Heart left ventricle (tissue), 16 donors: ENCODE measurements at places on chromosomes 11 and 22. TPM values are rescaled to one million over a fixed set of nuclear protein-coding genes. Genes with fewer than 3 reads are reported as not detected.

The CCDC34 gene
- polyA plus RNA-seq: 3.0 TPM

The FOLR3 gene
- not detected for polyA plus RNA-seq

GRCh38 chr11:9765320-9766101 lies 101.6 kb downstream of the SWAP70 start:
- H3K4me3 ChIP-seq: no peak overlapping the region
- H3K27ac ChIP-seq: peak overlapping the region; percentile 62
- H3K4me1 ChIP-seq: peaks cover 17% of the 10 kb centered on the region
- no peaks in the 10 kb centered on the region for H3K27me3 ChIP-seq
- H3K36me3 ChIP-seq: no peaks in the 10 kb centered on the region

DNA sequence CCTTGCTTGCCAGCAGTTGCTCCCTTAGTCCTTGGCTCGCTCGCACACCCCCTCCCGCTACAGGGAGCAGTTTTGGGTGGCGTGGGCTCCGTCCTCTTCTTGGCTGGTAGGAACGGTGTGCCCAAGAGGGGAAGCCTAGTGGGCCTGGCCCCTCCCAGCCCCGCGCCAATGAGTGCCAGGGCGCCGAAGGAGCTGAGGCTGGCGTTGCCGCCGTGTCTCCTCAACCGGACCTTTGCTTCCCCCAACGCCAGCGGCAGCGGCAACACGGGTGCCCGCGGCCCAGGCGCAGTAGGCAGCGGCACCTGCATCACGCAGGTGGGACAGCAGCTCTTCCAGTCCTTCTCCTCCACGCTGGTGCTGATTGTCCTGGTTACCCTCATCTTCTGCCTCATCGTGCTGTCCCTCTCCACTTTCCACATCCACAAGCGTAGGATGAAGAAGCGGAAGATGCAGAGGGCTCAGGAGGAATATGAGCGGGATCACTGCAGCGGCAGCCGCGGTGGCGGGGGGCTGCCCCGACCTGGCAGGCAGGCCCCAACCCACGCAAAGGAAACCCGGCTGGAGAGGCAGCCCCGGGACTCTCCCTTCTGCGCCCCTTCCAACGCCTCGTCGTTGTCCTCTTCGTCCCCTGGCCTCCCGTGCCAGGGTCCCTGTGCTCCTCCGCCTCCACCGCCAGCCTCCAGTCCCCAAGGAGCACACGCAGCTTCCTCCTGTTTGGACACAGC lies 1.6 kb downstream of the C11orf87 start:
- no peak for DNase-seq
- peaks cover 18% of the 10 kb centered on the region for H3K27me3 ChIP-seq
- H3K4me3 ChIP-seq: peak overlapping the region; percentile 35
- no peak overlapping the region for H3K27ac ChIP-seq
- no peaks in the 10 kb centered on the region for H3K36me3 ChIP-seq

DNA sequence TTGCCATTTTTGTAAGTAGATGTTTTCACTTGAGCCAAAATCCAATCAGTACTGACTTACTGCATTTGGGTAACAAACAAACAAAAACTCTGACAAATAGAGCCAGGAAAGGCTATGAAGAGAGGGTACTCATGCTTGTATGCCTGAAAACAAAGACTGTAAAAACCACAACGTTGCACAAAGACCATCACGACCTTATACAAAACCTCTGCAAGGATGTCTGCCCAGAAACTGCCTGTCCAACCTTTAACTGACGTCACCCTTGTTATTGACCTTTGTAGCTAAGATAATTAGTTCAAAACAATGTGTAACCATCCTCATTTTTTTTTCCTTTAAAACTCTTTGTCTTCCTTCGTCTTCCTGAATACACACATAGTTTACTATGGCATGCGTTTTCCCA lies 804 bp upstream of the CREBZF start:
- no peaks in the 10 kb centered on the region for H3K36me3 ChIP-seq
- peaks cover 31% of the 10 kb centered on the region for H3K4me1 ChIP-seq

GRCh38 chr11:16796311-16796710 lies 57.9 kb downstream of the C11orf58 start:
- H3K4me3 ChIP-seq: no peak overlapping the region
- H3K27me3 ChIP-seq: no peaks in the 10 kb centered on the region
- no peaks in the 10 kb centered on the region for H3K36me3 ChIP-seq
- H3K4me1 ChIP-seq: peaks cover 21% of the 10 kb centered on the region

GRCh38 chr11:117972629-117973502 lies 13.3 kb upstream of the IL10RA start:
- no peaks in the 10 kb centered on the region for H3K36me3 ChIP-seq
- H3K4me1 ChIP-seq: peaks cover 99% of the 10 kb centered on the region
- no peak overlapping the region for H3K4me3 ChIP-seq
- no peaks in the 10 kb centered on the region for H3K27me3 ChIP-seq
- DNase-seq: no peak
- no peak overlapping the region for H3K27ac ChIP-seq

- no peak for DNase-seq
- H3K36me3 ChIP-seq: no peaks in the 10 kb centered on the region
- no peak overlapping the region for H3K4me3 ChIP-seq
- no peak overlapping the region for H3K27ac ChIP-seq
- no peaks in the 10 kb centered on the region for H3K27me3 ChIP-seq
Observed at GRCh38 chr11:101446238-101446637, 137.6 kb downstream of the TRPC6 start.
